ENCODE measurements at places on chromosomes 2 and 18. TPM values are rescaled to one million over a fixed set of nuclear protein-coding genes. Genes with fewer than 3 reads are reported as not detected.

DNA sequence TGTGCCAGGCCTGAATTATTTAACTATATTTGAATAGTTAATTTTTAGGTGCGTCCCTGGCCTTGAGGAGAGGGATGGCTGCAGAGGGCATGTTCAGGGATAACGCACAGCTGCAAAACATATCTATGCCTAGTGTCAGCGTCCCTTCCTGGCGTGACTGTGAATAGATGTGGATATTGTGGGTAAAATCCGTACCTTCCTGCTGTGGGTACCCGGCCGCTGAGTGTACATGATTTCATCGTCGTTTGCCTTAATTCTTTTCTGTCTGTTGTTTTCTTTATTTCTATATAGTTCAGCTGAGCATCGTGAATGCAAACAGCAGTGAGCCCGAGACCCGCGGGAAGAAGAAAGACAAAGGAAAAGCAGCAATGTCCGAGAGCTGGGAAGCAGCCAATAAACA lies 25.0 kb upstream of the MC2R start:
- H3K27ac ChIP-seq: no peak overlapping the region
- no peak overlapping the region for H3K4me3 ChIP-seq
- no peaks in the 10 kb centered on the region for H3K27me3 ChIP-seq
- no peak for DNase-seq
- no peaks in the 10 kb centered on the region for H3K4me1 ChIP-seq

DNA sequence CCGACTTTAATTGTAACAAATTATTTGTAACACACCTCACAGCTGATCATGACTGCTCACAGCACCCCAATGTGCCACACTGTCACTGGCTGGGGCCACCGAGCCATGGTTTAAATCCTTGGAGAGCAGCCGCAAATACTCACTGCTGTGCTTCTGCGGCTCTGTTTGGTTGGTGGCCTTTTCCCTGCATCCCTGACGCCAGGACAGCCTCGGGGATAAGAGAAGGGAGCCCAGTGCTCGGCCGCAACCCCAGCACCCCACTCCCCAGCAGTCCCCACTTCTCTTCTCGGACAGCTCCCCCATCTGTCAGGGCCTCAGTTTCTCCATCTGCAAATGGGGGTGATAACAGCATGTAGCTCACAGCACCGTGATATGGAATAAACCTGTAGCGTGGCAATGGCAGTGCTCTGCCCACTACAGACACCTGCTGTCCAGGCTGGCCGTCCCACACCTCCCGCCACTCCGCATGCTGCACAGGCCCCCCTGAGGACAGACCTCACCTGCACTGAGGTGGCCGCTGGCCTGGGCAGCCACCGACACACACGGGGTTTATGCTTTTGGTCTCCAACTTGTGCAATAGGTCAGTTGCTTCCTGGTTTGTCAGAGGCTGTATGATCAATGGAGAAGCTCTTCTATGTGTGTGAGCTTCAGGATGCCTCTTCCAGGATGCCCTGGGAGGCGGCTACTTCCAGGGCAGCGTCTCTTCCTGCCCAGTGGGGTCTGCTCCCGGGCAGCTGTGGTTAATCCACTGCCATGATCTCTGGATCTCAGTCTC lies 87.1 kb downstream of the NDUFA10 start:
- no peaks in the 10 kb centered on the region for H3K4me1 ChIP-seq
- no peak overlapping the region for H3K4me3 ChIP-seq
- no peak for DNase-seq

The PSMA8 gene
- polyA plus RNA-seq: not detected

DNA sequence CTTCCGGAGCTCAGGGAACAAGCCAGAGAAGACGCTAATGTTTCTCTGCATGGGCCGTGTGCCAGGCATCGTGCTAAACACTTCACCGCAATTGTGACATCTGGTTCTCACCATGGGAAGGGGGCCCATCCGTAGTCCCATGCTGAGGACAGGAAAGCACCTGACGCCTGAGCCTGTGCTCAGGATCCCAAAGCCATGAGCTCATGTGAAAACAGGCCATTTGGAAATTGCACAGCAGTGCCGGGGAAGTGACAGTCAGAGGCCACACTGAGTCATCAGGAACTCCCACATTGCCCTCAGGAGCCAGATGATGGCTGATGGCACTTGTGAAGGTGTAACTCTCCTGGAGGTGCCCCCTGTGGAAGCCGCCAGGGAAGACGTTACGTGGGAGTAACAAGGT lies 141.0 kb downstream of the INHBB start:
- no peak overlapping the region for H3K4me3 ChIP-seq
- H3K27ac ChIP-seq: no peak overlapping the region
- DNase-seq: peak; percentile 10
- peaks cover 66% of the 10 kb centered on the region for H3K27me3 ChIP-seq
- no peaks in the 10 kb centered on the region for H3K36me3 ChIP-seq

DNA sequence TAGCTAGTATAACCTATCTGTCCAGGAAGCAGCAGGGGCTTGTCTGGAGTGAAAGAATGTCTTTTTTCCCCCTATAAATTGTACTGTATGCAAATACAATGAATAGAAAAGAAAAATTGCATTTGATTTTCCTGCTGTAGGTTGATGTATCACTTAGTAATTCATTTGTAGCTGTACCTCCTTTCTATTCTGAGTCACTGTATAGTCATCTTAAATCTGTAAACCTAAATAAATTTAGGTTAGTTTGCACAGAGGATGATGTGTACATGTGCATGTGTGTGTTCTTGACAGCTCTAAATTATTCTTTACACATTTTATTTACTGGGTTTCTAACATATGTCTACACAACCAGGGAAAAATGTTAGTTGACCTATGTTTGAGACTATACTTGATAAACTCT lies 478.7 kb upstream of the CNTNAP5 start:
- DNase-seq: no peak
- H3K27ac ChIP-seq: no peak overlapping the region
- no peaks in the 10 kb centered on the region for H3K27me3 ChIP-seq
- H3K36me3 ChIP-seq: no peaks in the 10 kb centered on the region
- no peaks in the 10 kb centered on the region for H3K4me1 ChIP-seq

DNA sequence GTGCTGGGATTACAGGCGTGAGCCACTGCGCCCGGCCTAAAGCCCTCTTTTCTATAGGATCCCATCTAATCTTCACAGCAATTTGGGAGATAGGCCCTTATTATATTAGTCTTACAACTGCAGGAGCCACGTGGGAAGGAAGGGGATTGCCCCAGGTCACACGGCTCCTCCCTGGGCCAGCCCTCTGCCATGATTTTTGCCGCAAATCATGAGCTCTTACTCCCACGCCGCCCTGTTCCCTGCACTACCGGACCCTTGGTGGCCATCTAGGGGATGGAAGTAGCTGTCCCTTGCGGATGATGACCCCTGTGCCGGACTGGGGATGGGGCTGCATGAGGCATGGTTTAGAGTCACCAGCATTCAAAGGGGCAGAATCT lies 28.4 kb upstream of the PTMA start:
- DNase-seq: no peak
- peaks cover 8% of the 10 kb centered on the region for H3K4me1 ChIP-seq
- H3K27ac ChIP-seq: no peak overlapping the region
- no peaks in the 10 kb centered on the region for H3K36me3 ChIP-seq

DNA sequence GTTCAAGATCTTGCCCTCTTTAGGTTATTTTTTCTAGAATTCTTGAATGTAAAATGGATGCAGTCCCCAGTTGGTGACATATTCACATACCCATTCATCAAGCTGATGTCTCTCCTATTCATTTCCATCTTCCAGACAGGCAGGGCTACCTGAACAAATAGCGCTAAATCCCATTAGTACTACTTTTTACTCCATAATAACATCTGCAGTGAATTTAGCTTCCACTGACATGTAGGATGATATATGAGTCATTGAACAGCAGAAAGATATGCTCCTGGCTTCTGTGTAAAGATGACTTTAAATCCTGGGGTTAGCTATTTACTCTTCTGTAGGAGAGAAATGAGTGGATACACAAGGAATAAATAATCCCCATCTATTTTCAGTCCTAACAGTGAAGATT lies 194.7 kb downstream of the RND3 start:
- DNase-seq: peak; percentile 50
- no peaks in the 10 kb centered on the region for H3K36me3 ChIP-seq
- H3K4me1 ChIP-seq: no peaks in the 10 kb centered on the region
- no peaks in the 10 kb centered on the region for H3K27me3 ChIP-seq
- H3K27ac ChIP-seq: no peak overlapping the region

DNA sequence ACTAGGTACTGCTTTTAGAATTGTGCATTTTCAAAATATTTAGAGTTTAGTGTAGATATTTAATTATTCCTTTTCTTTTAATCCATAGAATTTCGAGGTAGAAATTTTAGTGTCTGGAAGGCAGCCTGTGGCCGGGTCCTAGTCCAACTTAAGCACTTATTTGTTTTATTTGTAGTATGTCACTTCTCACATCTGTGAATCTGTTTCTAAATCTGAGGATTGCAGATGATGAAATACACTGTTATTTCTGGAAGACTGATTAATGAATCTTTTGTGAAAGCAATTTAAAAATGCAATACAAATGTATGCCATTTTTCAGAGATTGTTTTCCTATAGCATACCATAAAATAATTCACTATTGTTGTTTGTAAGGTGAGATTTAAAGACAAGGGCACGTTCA lies 483.9 kb upstream of the TRIB2 start:
- no peak overlapping the region for H3K27ac ChIP-seq
- H3K4me3 ChIP-seq: no peak overlapping the region
- H3K4me1 ChIP-seq: no peaks in the 10 kb centered on the region
- no peaks in the 10 kb centered on the region for H3K36me3 ChIP-seq
- no peaks in the 10 kb centered on the region for H3K27me3 ChIP-seq

DNA sequence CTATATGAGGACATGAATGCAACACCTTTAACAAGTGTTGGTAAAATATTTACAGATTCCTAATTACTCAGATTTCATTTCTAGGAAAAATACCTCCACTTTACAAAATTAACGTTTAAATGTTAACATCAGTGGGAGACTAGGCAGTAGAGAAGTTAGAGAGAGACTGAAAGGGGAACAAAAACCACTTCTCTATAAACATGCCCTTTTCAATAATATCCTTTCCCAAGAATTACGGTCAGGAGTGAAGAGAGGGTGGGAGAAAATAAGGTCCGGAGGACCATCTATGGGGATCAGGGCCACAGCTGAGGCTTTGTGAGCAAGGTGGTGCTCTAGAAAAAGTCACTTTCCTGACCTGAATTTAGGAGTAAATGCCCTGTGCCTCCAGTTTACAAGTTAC lies 65.3 kb upstream of the WIPF1 start:
- H3K4me3 ChIP-seq: no peak overlapping the region
- H3K27me3 ChIP-seq: no peaks in the 10 kb centered on the region
- DNase-seq: no peak
- no peaks in the 10 kb centered on the region for H3K36me3 ChIP-seq
- no peak overlapping the region for H3K27ac ChIP-seq

- peaks cover 2% of the 10 kb centered on the region for H3K36me3 ChIP-seq
- no peaks in the 10 kb centered on the region for H3K4me1 ChIP-seq
- H3K27ac ChIP-seq: no peak overlapping the region
- DNase-seq: no peak
- no peak overlapping the region for H3K4me3 ChIP-seq
These were observed 139.5 kb downstream of the HAUS1 start for GRCh38 chr18:46243673-46244072.

DNA sequence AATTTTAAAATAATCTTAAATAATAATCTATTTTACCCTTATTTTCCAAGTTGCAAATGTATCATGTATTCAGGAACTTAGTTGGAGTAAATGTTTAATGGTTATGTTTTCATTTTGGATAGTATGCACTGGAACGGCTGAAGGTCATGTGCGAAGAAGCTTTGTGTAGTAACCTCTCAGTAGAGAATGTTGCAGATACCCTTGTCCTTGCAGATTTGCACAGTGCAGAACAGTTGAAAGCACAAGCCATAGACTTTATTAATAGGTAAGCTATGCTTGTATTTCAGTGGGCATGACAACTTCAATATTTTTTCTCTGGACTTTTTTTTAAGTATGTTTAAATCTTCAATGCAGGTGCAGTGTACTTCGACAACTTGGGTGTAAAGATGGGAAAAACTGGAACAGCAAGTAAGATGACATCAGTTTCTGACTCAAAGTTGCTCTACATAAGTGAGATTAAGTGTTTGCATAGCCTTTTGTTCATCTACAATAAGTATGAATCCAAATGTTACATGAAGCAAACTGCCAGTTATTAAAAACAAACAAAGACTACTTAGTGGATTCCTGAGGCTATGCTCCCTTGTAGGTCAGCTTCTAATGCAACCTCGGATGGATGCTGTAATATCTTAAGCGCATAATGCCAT lies 63.1 kb downstream of the SPOPL start:
- peak; percentile 39 for DNase-seq
- no peaks in the 10 kb centered on the region for H3K4me1 ChIP-seq
- peaks cover 5% of the 10 kb centered on the region for H3K36me3 ChIP-seq
- no peaks in the 10 kb centered on the region for H3K27me3 ChIP-seq
- H3K27ac ChIP-seq: no peak overlapping the region
- H3K4me3 ChIP-seq: no peak overlapping the region

The STON1 gene
- polyA plus RNA-seq: 3.1 TPM

DNA sequence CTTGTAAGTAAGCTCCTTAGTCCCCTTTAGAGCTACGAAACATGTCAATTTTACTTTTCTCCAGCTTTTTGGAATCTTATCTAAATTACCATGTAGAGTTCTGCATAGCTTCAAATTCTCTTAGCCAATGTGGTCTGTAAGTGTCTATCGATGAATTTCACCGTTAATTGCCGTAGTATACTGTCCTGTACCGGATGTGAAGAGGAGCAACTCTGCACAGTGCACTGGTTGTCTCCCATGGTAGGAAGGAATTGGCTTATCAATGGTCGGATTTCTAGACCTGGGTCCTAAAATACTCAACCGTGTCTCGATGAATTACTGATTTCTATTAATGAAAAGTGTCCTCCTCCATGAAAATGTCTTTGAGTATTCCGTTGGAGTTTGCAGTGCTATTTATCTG lies 1.9 kb downstream of the NOP58 start:
- DNase-seq: no peak
- no peak overlapping the region for H3K27ac ChIP-seq
- H3K4me3 ChIP-seq: peak overlapping the region; percentile 93
- no peaks in the 10 kb centered on the region for H3K36me3 ChIP-seq
- H3K4me1 ChIP-seq: peaks cover 2% of the 10 kb centered on the region

GRCh38 chr2:23705771-23706612 lies 220.9 kb downstream of the ATAD2B start:
- H3K36me3 ChIP-seq: peaks cover 36% of the 10 kb centered on the region
- no peak for DNase-seq

GRCh38 chr2:20573620-20574422 lies 77.1 kb downstream of the HS1BP3 start:
- no peaks in the 10 kb centered on the region for H3K36me3 ChIP-seq
- peaks cover 22% of the 10 kb centered on the region for H3K4me1 ChIP-seq
- H3K27me3 ChIP-seq: no peaks in the 10 kb centered on the region
- H3K27ac ChIP-seq: no peak overlapping the region

The LRRC30 gene
- polyA plus RNA-seq: not detected

DNA sequence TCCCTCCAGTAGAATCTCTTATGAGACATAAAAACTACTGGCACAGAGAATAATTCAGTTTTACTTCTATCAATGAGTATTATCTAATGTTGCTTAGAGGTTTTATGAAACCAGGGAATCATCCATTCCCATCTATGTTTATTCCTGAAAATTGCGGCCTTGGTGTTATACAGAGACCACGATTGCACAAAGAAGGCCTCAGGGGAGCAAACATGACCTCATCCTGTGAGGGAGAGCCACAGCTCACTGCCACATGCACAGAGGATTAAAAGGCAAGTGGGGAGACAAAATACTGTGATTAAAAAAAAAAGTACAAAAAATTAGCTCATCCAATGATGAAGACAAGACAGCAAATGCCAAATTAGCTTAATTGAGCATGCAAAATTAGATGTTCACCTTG lies 111.8 kb upstream of the SLC35G4 start:
- H3K4me1 ChIP-seq: peaks cover 2% of the 10 kb centered on the region
- H3K4me3 ChIP-seq: no peak overlapping the region
- peak; percentile 49 for DNase-seq
- H3K27me3 ChIP-seq: no peaks in the 10 kb centered on the region
- no peak overlapping the region for H3K27ac ChIP-seq

The OTX1 gene
- polyA plus RNA-seq: 0.03 TPM
